Pancreas (tissue), 10 donors: ENCODE measurements at places on chromosomes 5 and 9.

DNA sequence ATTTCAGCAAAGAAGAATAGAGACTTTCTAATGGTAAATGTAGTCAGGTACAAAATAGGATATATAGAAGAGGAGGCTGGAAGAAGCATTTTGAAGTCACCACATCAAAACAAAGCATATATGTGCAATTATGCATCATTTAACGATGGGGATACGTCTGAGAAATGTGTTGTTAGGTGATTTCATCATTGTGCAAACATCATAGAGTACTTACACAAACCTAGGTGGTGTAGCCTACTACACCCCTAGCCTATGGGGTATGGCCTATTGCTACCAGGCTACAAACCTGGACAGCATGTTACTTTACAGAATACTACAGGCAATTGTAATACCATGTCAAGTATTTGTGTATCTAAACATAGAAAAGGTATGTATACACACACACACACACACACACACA, 28.4 kb downstream of the ELP1 start:
- no peak for DNase-seq

- DNase-seq: no peak
Observed at GRCh38 chr5:31221001-31221400, 27.5 kb downstream of the CDH6 start.

GRCh38 chr5:174725261-174725990, 1.0 kb downstream of the MSX2 start:
- DNase-seq: no peak

GRCh38 chr9:696332-697323, 144.9 kb upstream of the DMRT1 start:
- DNase-seq: no peak

- no peak for DNase-seq
Observed at GRCh38 chr9:19769213-19769612, 19.6 kb downstream of the SLC24A2 start.

GRCh38 chr9:125785248-125785751, 38.1 kb downstream of the PBX3 start:
- no peak for DNase-seq

- DNase-seq: no peak
Observed at GRCh38 chr5:42582723-42583122, 159.5 kb downstream of the GHR start.
